ENCODE measurements at places on chromosomes 11 and 22.
A peak's percentile ranks its signal among the peaks of the same experiment; 100 is the strongest.

DNA sequence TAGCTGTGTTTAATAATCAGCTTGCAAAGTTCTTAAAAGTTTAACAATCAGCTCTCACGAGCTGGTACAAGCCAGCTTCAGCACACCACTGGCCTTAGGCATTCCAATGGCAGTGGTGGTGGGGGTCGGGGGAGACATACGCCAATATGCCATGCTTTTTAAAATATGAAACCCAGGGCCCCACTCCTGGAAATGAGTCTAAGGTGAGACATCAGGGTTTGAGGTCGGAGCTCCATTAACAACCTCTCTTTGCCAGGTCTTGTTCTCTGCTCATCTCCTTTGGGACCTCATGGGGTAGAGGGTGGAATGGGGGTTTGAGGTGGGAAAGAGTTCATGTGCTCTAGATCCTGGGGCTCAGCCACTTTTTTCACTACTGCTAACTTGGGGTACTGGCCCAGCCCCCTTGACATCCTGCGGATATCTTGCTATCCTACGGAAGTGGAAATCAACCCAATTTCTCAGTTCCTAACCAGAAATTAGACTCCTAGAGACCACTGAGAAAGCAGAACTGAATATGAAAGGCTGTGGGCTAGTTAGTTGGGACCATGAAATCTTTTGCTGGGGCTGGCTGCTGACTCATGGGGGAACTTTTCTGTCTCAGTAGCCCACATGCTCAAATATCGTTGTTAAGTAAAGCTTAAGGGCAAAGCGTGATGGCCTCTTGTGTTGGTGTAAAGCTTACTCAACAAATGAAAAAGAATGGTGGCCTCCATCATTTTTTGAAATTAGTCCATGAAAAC, 90.1 kb downstream of the PDHX start:
- DNase-seq, result no peak

DNA sequence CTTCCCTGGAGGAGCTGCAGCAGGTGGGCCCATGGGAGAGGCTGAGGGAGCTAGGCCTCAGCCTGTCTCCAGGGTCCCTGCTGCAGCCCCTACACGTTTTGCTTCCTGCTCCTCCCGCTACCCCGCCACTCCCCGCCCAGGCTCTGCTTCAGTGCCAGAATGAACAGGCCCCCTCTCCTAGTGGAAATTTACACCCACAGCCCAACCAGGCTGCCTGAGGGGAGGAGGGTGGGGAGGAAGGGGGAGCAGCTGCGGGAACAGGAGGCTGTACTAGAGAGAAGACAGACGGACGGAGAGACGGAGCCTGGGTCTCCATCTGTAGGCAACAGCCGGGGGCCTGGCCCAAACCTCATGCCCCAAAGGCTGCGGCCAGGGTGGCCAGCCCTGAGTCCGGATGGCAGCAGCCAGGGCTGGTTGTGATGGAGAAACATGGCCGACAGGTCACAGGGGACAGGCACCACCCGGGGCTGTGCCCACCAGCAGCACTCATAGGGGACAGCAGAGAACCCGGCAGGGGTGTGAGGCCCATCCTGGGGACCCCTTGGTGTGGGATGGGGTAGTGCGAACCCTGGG, 20.6 kb downstream of the FLRT1 start:
- DNase-seq, result peak; percentile 36

GRCh38 chr22:31227186-31227585, 15.1 kb downstream of the LIMK2 start:
- no peak for DNase-seq

- no peak for DNase-seq
Measured at GRCh38 chr11:88301488-88302140, 35.9 kb downstream of the CTSC start.

DNA sequence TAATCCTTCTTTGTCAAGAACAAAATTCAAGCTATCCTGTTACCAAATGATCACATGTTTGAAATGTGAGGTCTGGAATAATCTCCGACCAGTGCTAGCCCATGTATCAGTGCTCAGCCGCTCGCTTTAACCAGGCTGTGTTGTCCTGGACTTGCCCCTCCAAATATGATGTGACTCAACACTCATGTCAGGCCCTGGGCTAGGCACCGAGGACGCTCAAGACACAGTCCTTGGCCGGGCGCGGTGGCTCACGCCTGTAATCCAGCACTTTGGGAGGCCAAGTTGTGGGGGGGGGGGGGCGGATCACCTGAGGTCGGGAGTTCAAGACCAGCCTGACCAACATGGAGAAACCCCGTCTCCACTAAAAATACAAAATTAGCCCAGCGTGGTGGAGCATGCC, 54.1 kb upstream of the WNT7B start:
- no peak for DNase-seq

- DNase-seq, result peak; percentile 58
Measured at GRCh38 chr22:46604306-46604690, 15.9 kb upstream of the GRAMD4 start.

- no peak for DNase-seq
Measured at GRCh38 chr11:8095371-8095770, 14.4 kb downstream of the TUB start.

GRCh38 chr11:67644042-67644441, 4.5 kb upstream of the TBX10 start:
- no peak for DNase-seq

DNA sequence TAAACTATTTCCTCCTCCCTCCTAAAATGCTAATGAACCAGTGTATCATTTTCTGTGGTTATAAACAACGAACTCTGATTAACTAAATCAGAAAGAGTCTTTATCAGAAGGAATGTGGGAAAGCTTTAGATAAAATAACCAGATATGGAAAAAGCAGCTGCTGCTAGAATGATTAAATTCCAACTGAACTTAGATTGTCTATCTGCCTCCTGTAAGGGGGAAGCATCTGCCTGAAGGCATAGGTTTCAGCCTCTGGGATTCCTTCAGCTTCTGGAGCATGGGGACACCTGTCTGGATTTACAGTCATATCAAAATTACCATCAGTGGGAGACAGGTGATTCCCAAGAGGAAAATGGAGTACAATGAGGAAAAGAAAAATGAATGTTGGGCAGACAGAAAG, 1095.5 kb upstream of the CCDC90B start:
- DNase-seq, result no peak

- no peak for DNase-seq
Measured at GRCh38 chr11:68658661-68659060, 25.7 kb upstream of the GAL start.

GRCh38 chr11:104095791-104096190, 59.4 kb downstream of the DDI1 start:
- DNase-seq, result no peak

- DNase-seq, result no peak
Measured at GRCh38 chr11:117820516-117820915, 4.0 kb downstream of the FXYD2 start.

DNA sequence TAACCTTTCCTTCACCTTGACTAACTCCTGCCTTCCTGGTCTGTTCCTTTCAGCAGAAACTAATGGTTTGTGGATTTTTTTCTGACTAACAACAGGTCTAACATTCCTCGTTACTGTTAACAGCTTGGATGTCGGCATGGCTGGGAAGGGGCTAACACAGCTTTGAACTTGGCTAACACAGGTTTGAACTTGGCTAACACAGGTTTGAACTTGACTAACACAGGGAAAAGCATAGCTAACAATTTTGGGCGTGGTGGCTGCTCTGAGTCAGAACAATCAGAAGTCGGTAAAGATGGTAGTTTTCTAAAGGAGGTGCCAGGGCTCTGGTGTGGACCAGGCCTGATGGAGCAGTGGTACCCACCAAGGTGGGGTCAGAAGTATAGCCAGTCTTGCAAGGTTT, 16.1 kb downstream of the MIAT start:
- no peak for DNase-seq

- no peak for DNase-seq
Measured at GRCh38 chr11:17703951-17704350, 15.4 kb upstream of the MYOD1 start.

DNA sequence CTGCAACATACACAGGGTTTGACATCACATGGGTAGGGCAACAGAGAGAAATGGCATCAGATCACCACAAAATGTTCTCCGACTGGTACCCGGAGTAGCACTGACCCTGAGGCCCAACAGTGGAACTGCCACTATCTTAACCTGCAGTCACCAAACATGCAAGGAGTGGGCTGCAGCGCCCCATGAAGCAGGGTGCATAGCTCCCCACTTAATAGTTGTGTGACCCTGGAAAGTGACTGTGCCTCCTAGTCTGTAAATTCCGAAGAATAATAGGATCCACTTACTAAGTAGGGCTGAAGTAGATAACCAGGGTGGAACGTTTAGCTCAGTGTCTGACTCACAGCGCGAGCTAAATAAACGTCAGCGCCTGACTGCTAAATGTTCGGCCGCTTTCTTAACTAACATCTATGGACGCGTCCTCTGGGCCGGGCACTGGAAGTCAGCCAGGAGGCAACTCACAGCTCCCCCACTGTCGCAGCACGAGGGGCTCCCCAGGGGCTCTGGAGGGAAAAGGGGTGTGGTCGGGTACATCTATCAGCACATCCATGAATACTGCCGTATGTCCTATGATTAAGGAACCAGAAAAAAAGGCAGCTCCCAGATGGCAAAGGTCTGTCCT, 777 bp downstream of the LTO1 start:
- no peak for DNase-seq

GRCh38 chr22:32866953-32867352, 65.4 kb downstream of the TIMP3 start:
- DNase-seq, result no peak

DNA sequence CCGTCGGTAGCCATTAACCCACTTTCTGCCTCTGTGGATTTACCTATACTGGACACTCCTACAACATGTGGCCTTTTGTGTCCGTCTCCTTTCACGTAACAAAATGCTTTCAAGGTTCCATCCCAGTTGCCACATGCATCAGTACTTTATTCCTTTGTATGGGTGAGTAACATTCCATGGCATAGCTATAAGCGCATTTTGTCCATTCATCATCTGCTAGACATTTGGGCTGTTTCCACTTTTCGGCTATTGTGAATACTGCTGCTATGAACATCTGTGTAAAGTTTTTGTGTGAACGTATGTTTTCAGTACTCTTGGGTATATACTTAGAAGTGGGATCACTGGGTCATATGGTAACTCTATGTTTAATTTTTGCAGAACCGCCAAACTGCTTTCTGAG, 257.2 kb downstream of the ST3GAL4 start:
- DNase-seq, result no peak

- peak; percentile 64 for DNase-seq
Measured at GRCh38 chr22:38753948-38754750, 1.6 kb downstream of the SUN2 start.

DNA sequence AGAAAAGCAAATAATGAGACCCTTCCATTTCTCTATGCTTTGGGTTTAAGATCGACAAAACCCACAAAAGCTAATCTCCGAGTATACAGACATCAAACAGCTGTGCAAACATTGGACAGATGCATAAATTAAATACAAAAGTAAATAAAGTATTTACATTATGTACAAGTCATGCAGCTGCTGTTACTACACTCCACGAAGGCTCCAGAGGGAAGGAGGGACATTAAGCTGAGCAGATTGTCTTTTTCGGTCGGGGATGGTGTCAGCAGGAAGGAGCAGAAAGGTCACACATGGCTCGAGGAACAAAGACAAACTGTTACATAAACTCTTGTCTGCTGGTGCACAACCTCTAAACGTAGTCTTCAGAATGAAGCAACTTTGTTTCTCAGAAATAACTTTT, 88.8 kb upstream of the BARX2 start:
- no peak for DNase-seq

DNA sequence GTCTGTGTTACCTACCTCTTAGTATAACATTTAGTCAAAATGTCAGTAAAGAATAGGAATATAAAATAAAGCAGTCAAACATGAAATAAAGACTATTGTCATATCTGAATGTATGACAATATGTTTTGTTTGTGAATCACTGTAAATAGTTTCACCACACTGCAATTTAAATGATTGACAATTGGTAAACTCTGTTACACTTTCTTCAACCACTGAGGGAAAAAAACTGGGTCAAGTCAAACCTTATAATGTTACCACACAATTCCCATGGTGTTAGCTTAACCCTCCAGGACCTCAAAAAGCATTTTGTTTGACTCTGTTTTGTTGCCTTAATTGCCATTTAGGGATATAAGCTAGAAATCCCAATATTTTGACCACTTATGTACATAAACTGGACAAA, 10.5 kb upstream of the MMP13 start:
- DNase-seq, result no peak

GRCh38 chr11:128399251-128400121, 187.9 kb downstream of the ETS1 start:
- DNase-seq, result no peak

DNA sequence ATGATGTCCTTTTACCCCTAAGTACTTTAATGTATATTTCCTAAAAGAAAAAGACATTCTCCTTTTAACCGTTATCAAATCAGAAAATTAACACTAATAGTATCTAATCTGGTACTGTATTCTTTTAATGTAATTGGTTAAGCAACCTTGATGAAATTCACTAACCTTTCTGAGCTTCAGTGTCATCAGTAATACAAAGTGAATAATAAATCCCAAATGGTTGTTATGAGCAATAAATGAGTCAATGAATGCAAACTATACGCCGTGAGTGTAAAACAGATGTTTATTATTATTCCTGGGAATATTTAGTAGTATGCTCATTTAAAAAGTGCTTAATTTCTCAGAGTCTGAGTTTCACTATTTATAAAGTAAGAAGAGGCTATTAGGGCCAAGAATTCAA, 21.5 kb downstream of the UEVLD start:
- DNase-seq, result no peak

GRCh38 chr11:108432783-108433182, 34.5 kb downstream of the C11orf65 start:
- DNase-seq, result no peak

DNA sequence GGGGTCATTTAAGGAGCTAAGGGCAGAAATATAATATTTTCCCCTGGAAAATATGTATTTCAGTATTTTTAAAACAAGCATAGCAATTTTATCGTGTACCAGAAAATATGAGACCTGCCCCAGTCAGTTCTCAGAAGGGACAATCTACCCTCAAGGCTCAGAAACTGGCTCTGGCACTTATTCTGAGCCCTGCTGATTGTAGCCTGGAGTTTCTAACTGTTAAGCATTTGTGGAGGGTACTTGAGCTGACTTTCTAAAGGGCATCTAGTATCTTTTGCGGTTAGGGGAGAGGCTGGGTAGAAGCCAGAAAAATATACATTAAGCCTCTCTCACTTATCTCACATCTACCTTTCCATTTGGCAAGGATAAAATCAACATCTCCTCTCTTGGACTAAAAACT, 71.3 kb upstream of the FSHB start:
- no peak for DNase-seq

DNA sequence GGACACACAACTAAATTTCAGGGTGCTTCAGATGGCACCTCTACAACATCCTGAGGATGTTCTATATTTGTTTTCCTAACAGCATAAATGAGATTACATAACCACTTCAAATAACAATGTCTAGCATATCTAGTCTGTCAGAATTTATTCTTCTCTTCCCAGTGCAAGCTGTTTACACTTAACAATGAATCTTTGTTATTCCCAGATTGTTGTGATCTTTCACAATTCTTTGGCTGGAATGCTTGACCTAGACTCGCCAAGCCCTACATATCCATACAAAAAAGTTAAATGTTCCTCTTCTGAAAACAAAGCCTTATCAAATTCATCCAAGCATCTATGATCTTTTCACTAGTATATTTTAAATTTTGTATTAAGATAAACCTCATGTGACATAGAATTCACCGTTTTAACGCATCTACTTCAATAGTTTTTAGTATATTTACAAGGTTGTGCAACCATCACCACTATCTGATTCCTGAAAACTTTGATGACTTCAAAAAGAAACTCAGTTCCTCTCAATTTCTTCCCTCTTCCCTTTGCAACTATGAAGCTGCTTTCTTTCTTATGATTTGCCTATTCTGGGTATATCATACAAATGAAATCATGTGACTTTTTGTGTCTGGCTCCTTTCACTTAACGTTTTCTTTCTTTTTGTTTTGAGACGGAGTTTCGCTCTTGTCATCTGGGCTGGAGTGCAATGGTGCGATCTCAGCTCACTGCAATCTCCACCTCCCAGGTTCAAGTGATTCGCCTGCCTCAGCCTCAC, 61.7 kb upstream of the CHRNA10 start:
- no peak for DNase-seq
